ENCODE measurements at places on chromosomes 2 and 18.

DNA sequence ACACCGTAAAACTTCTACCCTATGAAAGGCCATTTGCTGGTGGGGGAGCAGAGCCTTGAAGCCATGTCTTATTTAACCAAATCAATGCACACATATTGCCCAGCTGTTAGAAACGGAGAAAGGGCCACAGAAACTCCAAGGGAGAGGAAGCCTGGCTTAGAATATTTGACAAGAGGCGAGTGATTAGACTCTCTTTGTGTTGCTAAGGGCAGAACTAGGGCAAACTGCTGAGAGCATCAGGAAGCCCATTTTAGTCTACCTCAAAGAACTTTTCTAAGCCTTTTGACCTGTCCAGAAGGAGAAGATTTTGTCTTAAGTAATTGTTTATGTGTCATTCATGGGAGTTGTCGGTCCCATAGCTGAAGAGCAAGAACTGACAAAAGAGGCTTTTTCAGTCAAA is 54.4 kb upstream of the CELF4 start:
- DNase-seq = no peak

GRCh38 chr2:191190435-191190834 is 39.6 kb upstream of the STAT4 start:
- DNase-seq = peak; percentile 67

DNA sequence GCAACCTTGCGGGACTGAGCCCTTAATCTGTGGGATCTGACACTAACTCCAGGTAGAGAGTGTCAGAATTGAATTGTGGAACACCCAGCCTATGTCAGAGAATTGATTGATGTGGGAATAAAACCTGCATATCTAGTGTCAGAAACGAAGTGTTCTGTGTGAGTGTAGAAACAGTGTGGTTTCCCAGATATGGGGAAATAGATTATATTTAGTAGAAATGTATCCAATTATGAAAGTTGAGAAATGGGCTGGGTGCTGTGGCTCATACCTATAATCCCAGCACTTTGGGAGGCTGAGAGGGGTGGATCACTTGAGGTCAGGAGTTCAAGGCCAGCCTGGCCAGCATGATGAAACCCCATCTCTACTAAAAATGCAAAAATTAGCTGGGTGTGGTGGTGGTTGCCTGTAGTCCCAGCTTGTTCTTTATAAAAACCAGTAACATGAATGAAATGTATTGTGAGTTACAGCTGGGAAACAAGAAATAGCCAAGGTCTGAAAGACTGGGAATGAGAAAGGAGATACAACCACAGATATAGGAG is 4.3 kb upstream of the TP53I3 start:
- no peak for DNase-seq

DNA sequence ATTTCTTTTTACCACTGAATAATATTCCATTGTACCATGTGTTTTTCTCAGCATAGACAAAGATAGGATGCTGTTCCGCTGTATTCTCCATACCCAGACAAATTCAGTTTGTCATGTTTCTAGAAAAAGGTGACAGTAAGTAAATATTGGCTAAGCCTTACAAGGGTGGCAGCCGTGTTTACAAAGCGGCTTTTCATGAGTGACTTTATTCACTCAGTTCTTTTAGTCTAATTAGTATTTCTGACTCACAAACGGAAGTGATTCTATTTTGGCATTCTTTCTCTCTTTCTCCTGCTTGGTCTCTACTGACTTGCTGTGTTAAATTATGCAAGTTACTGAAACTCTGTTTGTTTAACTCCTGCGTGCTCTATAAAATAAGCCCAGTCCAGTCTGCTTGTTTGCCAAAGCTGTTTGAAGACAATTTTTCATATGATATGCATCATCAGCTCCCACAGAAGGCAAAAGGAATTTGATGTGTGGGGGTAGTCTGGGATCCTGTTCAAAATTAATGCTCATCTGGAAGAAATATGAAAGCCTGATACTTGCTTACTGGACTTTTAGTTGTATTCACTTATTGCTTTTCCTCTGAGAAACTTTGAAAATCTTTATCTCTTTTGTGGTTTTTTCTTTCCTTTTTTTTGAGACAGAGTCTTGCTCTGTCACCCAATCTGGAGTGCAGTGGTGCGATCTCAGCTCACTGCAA is 2.3 kb upstream of the PLEKHH2 start:
- DNase-seq = peak; percentile 87

GRCh38 chr2:284896-285492 is 2.9 kb downstream of the ALKAL2 start:
- no peak for DNase-seq

- no peak for DNase-seq
These were observed 19.3 kb downstream of the MBOAT2 start for GRCh38 chr2:8984157-8984556.

DNA sequence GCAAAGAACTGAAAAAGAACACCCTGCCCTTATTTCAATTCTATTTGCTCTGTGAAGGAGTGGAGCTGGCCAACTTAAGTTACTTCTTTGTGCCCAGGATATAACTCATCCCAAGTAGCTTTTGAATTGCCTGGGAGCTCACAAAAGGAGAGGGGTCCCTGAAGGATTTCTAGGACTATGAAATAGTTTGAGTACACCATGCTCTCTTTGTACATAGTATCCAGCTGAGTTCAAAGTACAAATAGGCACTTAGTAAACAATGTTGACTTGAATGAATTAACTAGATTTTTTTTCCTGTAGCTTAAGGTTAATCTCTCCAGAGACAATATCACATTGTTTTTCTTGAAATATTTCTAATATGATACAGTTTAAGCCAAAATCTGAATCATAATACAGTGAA is 47.7 kb downstream of the ZC3H15 start:
- DNase-seq = no peak

DNA sequence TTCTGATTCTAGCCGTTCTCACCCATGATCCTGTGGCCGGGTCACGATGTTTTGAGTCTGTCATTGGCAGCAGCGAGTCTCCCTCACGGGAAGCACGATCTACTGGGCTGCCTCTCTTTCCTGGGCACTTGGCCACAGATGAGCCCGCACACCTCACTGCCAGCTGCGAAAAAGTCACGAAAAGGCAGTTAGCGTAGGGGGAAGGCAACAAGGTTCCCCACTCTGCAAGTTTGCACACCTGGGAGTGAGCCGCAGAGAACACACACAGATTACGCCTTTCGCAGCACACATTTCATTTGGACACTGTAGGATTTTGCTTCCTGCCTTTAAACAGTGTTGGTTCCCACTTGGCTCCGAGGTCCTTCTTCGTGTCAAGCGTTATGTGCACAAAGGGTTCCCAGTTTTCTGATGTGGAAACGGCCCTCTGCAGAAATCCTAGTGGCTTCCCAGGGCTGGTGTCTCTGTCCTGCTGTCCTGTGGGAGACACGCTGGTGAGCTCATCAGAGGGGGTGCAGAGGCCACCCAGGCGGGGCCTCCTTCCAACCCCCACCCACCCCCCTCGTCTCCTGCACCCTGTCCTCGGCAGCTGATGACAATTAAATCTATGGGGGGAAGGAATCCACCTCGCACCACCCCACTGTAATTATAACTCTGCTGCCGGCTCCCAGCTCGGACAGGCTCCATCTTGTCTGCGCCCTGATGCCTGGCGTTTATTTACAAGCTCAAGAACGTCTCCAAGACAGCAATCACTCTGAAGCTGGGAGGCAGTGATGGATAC is 157.3 kb upstream of the SALL3 start:
- no peak for DNase-seq

GRCh38 chr2:84395820-84396219 is 63.3 kb downstream of the SUCLG1 start:
- no peak for DNase-seq

DNA sequence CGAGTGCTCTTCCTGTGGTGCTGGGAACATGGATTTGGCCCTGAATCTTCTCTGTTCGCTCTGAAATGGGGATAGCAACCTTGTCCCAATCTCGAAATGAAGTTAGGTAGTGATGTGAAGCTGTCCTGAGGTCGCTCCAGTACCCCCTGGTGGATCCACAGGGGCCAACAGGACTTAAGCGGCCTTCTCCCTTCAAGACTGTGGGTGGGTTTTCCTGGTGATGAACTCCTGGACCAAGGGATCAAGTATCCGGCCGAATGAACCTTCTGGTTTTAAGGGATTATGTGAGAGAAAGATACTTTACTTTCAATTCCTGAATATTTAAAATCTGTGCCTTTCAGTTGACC is 156.5 kb downstream of the NAPG start:
- DNase-seq = no peak

DNA sequence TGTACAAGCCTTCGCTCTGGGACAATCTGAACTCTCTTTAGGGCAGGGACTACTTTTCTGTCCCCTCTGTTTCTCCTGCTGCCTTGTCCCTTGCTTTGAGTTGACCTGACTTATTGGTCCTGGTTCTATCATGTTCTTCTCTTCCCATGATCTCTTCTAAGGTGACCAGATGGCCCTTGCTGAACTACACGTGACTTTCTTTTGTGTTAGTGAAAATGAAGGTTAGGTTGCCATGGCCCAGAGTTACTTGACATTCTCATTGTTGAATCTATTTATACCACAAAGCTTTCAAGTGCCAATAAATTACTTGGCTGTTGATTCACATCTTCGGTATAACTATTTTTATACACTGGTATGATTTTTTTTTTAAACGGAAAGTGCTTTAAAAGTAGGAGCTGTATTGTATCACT is 24.4 kb downstream of the MRPL33 start:
- no peak for DNase-seq

DNA sequence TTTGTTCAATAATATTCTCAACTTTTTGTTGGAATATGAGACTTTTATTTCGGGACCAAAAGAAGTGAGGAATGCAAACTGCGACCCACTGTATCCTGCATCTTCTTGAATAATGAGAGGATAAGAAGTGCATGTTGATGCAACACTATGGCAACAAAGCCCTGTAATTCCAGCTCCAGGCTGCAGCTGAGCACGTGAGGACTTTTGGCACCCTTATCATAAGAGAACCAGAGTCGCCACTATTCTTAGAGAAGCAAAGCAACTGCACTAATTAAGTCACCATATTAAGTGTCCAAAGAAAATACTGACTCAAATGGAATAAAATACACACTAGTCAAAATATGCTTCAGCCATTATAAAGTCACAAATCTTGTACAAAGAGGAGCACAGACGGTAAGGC is 65.8 kb downstream of the FAM210A start:
- no peak for DNase-seq

GRCh38 chr2:114880046-114880445 is 437.6 kb downstream of the DPP10 start:
- DNase-seq = no peak

DNA sequence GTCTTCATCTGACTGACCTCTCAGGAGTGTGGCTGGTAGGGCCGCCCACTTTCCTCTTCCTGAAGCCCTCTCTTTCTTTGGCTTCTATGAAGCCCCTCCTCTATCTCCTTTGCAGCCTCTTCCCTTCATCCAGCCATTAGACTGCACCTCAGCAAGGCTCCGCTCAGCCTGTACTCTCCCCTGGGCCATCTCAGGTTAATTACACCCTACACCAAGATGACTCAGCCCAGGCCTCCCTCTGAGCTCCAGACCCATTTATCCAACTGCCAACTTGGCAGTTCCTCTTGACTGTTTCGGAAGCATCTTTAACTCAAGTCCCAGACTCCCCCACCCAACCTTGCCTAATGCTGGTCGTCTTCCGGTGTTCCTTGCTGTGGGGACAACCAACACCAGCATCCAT is 5.8 kb upstream of the WNT6 start:
- no peak for DNase-seq

GRCh38 chr2:33522576-33522975 is 46.1 kb downstream of the RASGRP3 start:
- DNase-seq = no peak

DNA sequence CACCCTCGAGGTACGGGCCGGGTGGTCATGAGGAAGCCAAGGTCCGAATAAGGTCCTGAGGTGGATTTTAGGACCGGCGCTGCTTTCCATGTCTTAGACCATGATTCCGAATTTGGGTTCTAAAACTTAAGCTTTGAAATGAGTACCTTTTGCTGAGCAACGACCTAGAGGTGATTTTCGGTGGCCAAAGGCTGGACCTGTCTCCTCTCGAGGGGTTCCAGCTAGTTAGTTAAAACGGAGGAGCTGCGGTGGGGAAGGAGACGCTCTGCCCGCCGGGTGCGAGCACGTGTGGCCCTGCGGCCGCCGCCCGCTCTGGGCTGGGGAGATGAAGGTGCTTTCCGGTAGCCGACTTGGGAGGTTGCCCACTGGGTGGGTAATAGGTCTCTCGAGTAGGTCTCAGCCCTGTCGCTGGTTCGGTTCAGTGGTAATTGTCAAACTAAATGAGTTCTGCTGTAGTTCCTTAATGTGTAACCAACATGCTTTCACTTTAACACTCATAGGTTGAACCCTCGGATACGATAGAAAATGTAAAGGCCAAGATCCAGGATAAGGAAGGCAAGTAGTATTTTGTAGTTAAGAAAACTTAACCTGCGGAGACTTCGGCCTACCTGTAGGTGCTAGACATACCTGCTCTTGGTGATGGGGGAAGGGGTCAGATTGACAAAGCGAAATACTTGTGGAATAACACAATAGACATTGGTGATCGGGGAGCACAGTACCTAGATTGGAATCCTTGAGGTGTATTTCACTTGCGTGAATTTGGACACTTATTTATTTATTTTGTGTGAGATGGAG is 572 bp downstream of the RPS27A start:
- DNase-seq = peak; percentile 23

- peak; percentile 47 for DNase-seq
These were observed 131.0 kb downstream of the SNTG2 start for GRCh38 chr2:1081451-1082225.

- no peak for DNase-seq
These were observed 502.7 kb downstream of the CBLN2 start for GRCh38 chr18:72041313-72042032.

DNA sequence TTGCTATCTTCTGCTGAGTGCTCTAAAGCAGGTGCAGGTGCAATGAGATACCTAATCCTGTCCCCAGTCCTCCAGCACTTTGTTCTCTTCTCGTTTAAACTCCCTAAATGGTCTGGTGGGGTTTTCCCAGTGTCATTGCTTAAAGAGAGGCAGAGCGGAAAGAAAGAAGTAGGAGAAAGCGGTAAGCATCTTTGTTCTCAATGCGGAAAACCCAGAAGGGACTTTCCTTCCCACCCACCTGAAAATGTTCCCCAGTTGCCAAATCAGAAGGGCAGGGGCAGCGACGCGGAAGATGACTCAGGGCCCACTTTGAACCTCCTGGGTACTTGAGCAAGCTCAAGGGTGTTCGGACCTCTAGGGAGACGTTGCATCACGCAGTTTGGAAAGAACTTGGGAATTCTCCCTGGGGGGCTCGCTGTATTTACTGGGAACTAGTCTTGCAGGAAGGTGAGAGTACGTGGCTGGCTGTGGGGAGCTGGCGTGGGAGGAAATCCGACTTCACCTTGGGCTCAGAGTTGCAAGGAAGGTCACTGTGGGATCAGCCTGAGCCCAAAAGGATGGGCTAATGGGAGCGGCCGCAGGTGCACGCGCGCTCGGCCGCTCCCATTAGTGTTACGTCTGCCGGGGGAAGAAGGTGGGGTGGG is 589 bp upstream of the SGPP2 start:
- DNase-seq = no peak

GRCh38 chr2:113216321-113216720 is 42.5 kb downstream of the PSD4 start:
- no peak for DNase-seq

GRCh38 chr18:26480897-26481795 is 67.2 kb downstream of the KCTD1 start:
- DNase-seq = no peak

- DNase-seq = no peak
These were observed 123.5 kb downstream of the TANC1 start for GRCh38 chr2:159091976-159092375.

GRCh38 chr2:148524519-148524919 is 120.0 kb upstream of the EPC2 start:
- no peak for DNase-seq

GRCh38 chr2:25372405-25373268 is 30.9 kb upstream of the DNMT3A start:
- DNase-seq = no peak

- DNase-seq = no peak
These were observed 1076.5 kb upstream of the ZEB2 start for GRCh38 chr2:145596416-145596815.

All from NCI-H2029 (cell line).